Neural crest cell (in vitro differentiated cells): ENCODE measurements at places on chromosomes 5 and 9. TPM values are rescaled to one million over a fixed set of nuclear protein-coding genes. Genes with fewer than 3 reads are reported as not detected.
A peak's percentile ranks its signal among the peaks of the same experiment; 100 is the strongest.

TMEM141 gene
- total RNA-seq = 27.8 and 31.0 TPM in 2 replicates

TOPORS gene
- total RNA-seq = 20.8 and 21.0 TPM in 2 replicates

DNA sequence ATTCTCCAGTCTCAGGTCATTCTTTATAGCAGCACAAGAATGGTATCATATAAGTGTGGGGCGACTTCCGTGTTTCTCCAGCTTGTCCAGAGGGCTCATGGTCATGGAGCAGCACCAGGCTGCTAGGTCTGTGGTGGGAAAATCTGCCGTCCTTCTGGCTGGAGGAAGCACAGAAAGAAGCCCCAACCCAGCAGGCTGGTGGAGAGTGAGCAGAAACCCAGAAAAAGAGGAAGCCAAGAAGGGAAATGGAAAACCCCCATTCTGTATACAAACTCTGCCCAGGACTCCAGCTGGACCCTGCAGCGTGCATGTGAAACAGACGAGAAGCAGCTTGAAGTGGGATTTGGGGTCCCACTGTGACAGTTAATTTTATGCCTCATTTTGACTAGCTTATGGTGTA lies 34.3 kb upstream of the OLFM1 start:
- H3K27ac ChIP-seq = no peak overlapping the region
- H3K4me3 ChIP-seq = no peak overlapping the region
- peaks cover 33% of the 10 kb centered on the region for H3K27me3 ChIP-seq

DNA sequence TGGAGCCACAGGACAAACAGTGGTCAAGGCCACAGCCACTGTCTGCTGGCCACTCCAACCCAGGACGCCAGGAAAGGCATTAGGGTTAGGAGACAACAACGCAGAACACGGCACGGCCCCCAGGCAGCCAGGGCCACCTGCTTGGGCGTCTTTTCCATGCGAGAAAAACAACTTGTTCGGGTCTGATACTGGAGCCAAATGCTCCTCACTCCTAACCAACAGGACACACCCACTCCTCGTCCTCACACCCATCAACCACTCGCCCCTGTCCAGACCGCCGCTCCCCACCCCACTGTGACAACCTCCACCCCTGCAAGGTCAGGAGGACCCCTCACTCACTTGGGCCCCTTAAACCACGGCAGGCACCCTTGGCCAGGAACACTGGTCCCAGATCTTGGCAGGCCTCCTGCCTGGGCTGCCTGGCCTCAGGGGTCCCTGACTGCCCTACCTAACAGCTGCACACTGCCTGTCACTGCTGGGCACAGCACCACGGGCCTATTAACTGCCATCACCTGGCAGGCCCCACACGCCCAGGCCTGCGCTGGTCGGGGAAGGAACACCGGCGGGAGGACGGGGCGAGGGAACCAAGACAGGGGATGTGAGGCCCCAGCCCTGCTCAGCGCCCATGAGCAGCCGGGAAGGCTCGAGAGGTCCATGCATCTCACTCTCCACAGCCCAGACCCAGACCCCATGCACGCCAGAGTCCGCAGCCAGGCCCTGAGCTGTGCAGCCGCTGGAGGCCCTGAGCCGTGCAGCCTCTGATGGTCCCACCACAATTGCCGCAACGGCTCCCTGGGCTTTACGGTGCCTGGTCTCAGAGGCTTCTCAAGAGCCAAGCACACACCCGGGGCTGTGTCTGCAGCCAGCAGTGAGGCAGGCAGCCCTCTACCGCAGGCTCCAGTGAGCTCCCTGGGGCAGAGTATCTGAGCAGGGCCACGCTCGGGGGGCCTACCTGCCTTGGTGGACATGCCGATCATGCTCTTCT lies 13.8 kb downstream of the CLPTM1L start:
- H3K4me3 ChIP-seq = no peak overlapping the region
- no peaks in the 10 kb centered on the region for H3K4me1 ChIP-seq
- no peaks in the 10 kb centered on the region for H3K27me3 ChIP-seq

PLCXD3 gene
- 0.07 and 0.09 TPM in 2 replicates for total RNA-seq

SLIT3 gene
- total RNA-seq = 12.6 and 13.3 TPM in 2 replicates

DNA sequence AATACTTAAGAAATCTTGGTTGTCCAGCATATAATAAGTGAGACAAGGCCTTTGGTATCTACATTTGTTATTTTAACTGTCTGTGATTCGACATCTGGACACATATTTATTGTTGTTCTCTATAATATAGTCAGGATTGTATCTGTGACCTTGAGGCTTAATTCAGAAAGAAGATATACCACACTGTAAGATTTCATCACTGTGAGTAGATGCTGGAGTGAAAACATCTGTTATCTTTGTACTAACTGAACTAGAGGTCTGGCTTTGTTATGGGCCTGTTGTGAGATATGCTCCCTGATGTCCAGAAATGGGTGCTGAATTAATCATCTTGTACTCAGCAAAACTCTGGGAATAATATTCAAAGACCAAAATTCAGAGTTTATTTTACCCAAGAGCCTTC lies 148.5 kb downstream of the ISOC1 start:
- no peak for DNase-seq
- peaks cover 10% of the 10 kb centered on the region for H3K27me3 ChIP-seq
- no peaks in the 10 kb centered on the region for H3K36me3 ChIP-seq

DNA sequence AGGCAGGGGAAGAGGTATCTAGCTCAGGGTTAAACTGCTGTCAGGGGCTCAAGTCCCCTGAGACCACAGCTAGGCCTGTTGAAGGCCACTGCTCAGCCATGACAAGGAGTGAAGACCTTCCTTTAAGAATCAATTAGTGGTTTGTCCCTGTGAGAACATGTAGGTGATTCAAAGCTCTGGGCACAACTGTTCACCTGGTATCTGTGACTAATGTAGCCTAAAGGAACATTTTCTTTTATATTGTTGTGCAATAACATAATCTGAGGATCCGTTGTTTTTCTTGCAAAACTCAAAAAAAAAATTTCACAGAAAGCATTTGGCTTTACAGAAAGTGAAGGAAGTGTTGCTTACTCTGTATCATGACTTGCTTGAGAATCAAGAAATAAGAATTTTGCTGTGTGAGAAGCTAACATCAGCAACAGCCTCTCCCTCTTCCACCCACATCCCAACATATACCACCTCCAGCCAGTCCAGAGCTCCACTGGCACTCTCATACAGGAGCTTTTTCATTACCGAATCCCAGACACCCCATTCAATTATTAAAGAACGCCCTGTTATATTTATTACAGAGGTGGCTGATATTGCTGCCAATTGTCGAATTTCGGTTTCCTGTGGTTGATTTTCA lies 807.0 kb downstream of the TLE4 start:
- H3K27ac ChIP-seq = no peak overlapping the region
- no peak overlapping the region for H3K4me3 ChIP-seq
- no peaks in the 10 kb centered on the region for H3K36me3 ChIP-seq
- no peaks in the 10 kb centered on the region for H3K4me1 ChIP-seq
- no peaks in the 10 kb centered on the region for H3K27me3 ChIP-seq

GRCh38 chr5:132496191-132496630 lies 5.6 kb upstream of the IRF1 start:
- no peak overlapping the region for H3K27ac ChIP-seq
- H3K4me3 ChIP-seq = peak overlapping the region; percentile 87
- H3K27me3 ChIP-seq = peaks cover 42% of the 10 kb centered on the region
- H3K4me1 ChIP-seq = peaks cover 14% of the 10 kb centered on the region
- H3K36me3 ChIP-seq = no peaks in the 10 kb centered on the region

DNA sequence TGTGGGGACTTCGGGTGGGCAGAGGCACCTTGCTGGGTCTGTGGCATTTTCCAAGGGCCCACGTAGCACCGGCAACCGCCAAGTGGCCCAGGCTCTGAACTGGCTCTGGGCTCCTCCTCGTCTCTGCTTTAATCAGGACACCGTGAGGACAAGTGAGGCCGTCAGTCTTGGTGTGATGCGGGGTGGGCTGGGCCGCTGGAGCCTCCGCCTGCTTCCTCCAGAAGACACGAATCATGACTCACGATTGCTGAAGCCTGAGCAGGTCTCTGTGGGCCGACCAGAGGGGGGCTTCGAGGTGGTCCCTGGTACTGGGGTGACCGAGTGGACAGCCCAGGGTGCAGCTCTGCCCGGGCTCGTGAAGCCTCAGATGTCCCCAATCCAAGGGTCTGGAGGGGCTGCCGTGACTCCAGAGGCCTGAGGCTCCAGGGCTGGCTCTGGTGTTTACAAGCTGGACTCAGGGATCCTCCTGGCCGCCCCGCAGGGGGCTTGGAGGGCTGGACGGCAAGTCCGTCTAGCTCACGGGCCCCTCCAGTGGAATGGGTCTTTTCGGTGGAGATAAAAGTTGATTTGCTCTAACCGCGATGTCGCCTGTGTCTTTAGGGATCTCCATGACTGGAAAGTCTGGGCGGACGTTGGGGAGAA lies 5.8 kb downstream of the DPP7 start:
- H3K27ac ChIP-seq = no peak overlapping the region
- no peak overlapping the region for H3K4me3 ChIP-seq
- no peak for DNase-seq
- H3K4me1 ChIP-seq = no peaks in the 10 kb centered on the region
- H3K36me3 ChIP-seq = no peaks in the 10 kb centered on the region

PTPRD gene
- total RNA-seq = 113 and 139 TPM in 2 replicates

TLE4 gene
- 83.4 and 85.8 TPM in 2 replicates for total RNA-seq

DNA sequence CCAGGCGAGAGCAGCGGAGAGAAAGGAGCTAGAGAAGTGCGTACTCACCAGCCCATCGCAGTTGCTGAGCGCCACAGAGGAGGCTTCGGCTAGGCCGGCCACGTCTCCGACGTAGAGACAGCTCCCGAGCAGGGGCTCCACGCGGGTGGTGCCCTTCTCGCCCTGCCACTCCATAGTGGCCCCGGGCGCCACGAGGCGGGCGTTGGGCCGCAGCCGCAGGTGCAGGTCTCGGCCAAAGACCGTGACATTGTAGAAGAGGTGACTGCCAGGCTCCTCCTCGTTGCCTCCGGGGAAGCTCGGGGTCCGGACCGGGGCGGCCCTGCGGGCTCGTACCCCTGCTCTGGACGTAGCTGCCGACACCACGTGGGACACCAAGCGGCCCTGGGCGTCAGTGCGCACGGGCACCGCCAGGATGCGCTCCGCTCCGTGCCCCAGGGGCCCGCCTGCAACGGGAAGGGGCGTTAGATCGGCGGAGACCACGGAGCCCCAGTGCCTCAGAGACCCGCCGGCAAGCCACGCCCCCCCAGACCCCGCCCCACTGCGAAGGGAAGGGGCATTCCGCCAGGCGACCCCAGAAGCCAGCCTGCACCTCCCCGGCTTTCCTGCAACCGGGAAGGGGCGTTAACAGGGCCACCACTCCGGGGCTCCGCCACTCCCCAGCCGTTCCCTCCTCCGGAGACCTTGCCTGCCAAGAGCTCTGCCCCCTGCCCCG lies 1.4 kb downstream of the ADAMTS2 start:
- H3K27ac ChIP-seq = no peak overlapping the region
- H3K4me3 ChIP-seq = peak overlapping the region; percentile 86
- DNase-seq = peak; percentile 55
- peaks cover 68% of the 10 kb centered on the region for H3K27me3 ChIP-seq
- H3K4me1 ChIP-seq = peaks cover 10% of the 10 kb centered on the region

- H3K4me3 ChIP-seq = no peak overlapping the region
- H3K27ac ChIP-seq = no peak overlapping the region
- H3K4me1 ChIP-seq = peaks cover 5% of the 10 kb centered on the region
- H3K36me3 ChIP-seq = no peaks in the 10 kb centered on the region
- H3K27me3 ChIP-seq = no peaks in the 10 kb centered on the region
These were observed 598.2 kb downstream of the PRELID2 start for GRCh38 chr5:145236983-145237382.

GRCh38 chr5:115583474-115583873 lies 18.8 kb downstream of the TICAM2 start:
- no peak for DNase-seq
- H3K27me3 ChIP-seq = no peaks in the 10 kb centered on the region
- H3K4me1 ChIP-seq = no peaks in the 10 kb centered on the region
- H3K27ac ChIP-seq = no peak overlapping the region
- H3K36me3 ChIP-seq = no peaks in the 10 kb centered on the region

- peaks cover 36% of the 10 kb centered on the region for H3K36me3 ChIP-seq
- peak overlapping the region; percentile 77 for H3K4me3 ChIP-seq
- H3K27me3 ChIP-seq = peaks cover 3% of the 10 kb centered on the region
- no peak overlapping the region for H3K27ac ChIP-seq
- DNase-seq = no peak
These were observed 3.4 kb downstream of the CAMSAP1 start for GRCh38 chr9:135903786-135904520.

DNA sequence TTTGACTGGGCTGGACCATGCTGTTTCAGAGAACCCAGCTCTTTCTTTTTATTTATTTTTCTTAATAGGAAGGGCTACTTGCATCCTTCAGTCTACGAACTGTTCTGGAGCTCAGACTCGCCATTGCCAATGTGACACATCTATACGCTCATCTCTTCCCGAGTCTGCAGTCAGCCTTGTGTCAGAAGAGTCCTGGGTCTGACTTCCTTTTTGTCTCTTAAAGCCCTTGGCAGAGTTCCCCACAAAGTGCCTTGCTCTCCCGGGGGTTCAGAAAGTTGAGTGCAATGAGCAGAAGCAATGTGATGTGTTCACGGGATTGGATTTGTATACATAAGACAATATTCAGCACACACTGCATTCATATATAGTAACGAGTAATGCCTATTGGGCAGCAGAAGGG lies 140.4 kb downstream of the ATPSCKMT start:
- H3K36me3 ChIP-seq = no peaks in the 10 kb centered on the region
- H3K4me1 ChIP-seq = peaks cover 4% of the 10 kb centered on the region
- H3K27me3 ChIP-seq = no peaks in the 10 kb centered on the region
- H3K27ac ChIP-seq = no peak overlapping the region

GRCh38 chr9:117076571-117077290 lies 338.1 kb downstream of the ASTN2 start:
- H3K4me1 ChIP-seq = peaks cover 7% of the 10 kb centered on the region
- no peak overlapping the region for H3K27ac ChIP-seq
- DNase-seq = no peak

DNA sequence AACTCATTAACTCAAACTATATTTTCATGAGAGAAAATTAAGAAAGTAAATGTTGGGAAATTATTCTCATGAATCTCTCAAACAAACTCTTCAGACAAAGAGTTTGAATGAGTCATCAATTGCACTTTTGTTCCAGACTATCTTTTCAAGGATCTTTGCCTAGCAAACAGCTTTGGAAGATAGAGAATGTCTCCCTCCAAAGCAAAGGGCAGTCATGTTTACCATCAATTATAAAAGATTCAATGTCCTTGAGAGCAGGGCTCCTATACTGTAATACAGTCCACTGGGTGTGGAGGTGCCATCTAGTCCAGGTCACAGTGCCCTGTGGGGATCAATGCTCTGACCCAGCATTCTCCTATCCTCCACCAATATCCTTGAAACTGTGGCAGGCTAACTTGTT lies 1429.3 kb downstream of the EFNA5 start:
- H3K4me3 ChIP-seq = no peak overlapping the region
- no peak overlapping the region for H3K27ac ChIP-seq
- no peaks in the 10 kb centered on the region for H3K27me3 ChIP-seq
- no peaks in the 10 kb centered on the region for H3K36me3 ChIP-seq
- no peak for DNase-seq

C7 gene
- 0.33 TPM in 1 of 2 replicates, not detected in the other for total RNA-seq

GRCh38 chr9:16987026-16987425 lies 116.6 kb upstream of the BNC2 start:
- no peak overlapping the region for H3K27ac ChIP-seq
- H3K4me1 ChIP-seq = peaks cover 15% of the 10 kb centered on the region
- DNase-seq = no peak
- H3K4me3 ChIP-seq = no peak overlapping the region
